ENCODE measurements at places on chromosomes 1 and 21.

DNA sequence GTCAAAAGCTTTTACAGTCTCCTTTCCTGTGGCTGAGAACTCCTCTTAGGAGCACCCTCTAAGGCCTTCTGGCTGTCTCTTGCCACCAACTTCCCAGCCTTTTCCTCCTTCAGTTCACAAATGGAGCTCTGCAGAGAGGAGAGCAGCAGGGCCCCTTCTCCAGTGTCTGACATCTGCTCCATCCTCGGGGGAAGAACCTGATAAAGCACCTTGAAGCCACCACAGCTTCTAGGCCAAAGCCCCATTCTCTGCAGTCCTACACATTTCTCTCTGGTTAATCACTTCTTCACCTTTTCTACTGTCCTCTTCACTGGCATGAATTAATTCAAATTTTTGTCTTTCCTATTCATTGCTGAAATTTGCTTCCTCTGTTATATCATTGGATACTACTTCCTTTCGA, 378.1 kb upstream of the POU3F1 start:
- no peak for DNase-seq

- no peak for DNase-seq
Observed at GRCh38 chr21:28078126-28078525, 914.6 kb downstream of the LTN1 start.

DNA sequence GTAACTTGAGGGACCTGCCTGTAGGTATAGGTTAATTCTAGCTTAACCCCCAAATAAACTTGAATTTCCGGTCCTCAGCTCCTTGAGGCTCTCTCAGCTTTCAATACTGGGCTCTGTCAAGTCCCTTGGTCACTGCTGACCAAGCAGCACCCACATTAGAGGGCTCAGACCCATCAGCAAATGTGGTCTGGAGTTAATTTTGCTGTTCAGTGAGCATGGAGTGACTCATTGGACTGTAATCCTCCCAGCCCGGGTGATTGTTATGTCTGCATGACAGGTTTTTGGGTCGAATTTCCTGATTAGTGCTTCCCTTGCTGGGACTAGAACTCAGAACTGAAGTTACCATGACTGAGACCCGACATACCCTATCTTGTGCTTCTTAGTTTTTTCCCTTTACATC, 130.6 kb downstream of the URB2 start:
- DNase-seq, result no peak

DNA sequence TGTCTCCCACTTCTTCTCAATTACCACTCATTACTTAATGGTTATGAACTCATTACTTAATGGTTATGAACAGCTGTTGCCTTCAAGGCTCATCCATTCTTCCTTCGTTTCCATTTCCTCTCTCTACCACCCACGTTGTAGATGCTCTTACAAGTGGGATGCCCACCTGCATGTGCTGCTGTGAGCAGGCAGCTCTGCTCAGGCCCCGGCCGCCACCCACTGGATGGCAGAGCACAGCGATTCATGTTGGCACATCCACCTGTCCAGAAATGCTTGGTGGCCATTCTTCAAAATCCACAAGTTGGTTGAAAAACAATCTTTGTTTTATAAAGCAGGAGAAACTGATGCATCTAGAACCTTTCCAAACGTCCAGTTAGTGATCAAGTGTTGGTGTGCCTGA, 14.5 kb downstream of the ATP1A1 start:
- no peak for DNase-seq

- no peak for DNase-seq
Observed at GRCh38 chr1:222583079-222583478, 6.7 kb downstream of the TAF1A start.

- DNase-seq, result no peak
Observed at GRCh38 chr1:71548398-71548890, 467.6 kb upstream of the ZRANB2 start.

- DNase-seq, result no peak
Observed at GRCh38 chr1:4424766-4425165, 229.6 kb upstream of the AJAP1 start.

GRCh38 chr1:230423261-230423660, 2.9 kb downstream of the PGBD5 start:
- no peak for DNase-seq

- DNase-seq, result no peak
Observed at GRCh38 chr1:207897188-207897587, 13.7 kb downstream of the CD34 start.

DNA sequence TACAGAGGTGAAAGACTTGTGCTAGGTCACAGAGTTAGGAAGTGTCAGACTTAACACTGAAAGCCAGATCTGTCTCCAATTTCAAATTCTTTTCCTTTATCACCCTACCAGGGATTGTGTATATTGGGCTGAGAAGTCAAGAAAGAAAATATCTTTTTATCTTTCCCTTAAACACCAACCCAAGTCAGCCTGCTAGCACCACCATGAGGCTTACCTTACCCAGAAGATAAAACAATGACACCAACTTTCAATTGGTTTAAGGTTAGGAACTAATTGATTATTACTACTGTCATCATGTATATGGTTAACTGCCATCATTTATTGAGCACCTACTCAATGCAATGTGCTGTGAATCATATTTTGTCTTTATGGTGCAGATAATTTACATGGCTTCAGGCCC, 178.9 kb upstream of the FOXD3 start:
- no peak for DNase-seq

- no peak for DNase-seq
Observed at GRCh38 chr1:20194224-20194623, 7.9 kb upstream of the PLA2G2C start.

DNA sequence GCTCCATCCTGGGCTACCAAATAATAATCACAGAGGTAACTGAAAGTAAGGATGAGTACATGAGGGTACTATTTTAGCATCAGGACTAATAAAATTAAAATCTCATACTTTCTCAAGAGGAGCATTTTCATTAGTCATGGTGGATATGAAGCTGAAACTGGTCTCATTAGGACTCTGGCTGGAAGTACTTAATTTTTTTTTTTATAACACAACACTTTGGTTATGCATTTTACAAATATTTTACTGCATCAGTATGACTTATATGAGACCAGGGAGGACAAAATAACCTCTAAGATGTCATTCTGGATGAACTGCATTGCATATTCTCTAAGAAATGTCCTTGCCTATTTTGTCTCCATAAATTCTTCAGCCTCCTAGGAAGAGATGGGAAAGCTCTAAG, 290.9 kb downstream of the HLX start:
- DNase-seq, result no peak

DNA sequence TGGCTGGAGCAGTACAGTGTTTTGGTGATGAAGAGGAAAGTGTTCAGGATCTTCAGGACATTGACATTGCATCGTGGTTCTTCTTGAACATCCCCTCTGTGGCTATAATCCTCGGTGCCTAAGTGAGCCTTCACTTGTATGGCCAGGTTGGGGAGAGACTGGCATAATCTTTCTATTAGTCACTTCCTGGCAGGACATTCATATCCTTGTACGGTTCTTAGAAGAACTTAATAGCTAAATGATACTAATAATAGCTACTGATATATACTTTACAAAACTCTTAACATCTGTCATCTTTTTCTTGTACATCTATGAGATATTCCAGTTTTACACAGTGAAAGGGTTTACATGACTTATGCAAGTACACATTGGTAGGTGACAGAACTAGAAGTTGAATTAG, 35.8 kb downstream of the CELF3 start:
- no peak for DNase-seq

Data from uterus (tissue), 4 donors.